AG04450 (cell line): ENCODE measurements at places on chromosomes 6 and 20.
A peak's percentile ranks its signal among the peaks of the same experiment; 100 is the strongest.

- no peak for DNase-seq
These were observed 4.5 kb downstream of the PI3 start for GRCh38 chr20:45179166-45179565.

- no peak for DNase-seq
These were observed 87.6 kb upstream of the GCM1 start for GRCh38 chr6:53236241-53236640.

DNA sequence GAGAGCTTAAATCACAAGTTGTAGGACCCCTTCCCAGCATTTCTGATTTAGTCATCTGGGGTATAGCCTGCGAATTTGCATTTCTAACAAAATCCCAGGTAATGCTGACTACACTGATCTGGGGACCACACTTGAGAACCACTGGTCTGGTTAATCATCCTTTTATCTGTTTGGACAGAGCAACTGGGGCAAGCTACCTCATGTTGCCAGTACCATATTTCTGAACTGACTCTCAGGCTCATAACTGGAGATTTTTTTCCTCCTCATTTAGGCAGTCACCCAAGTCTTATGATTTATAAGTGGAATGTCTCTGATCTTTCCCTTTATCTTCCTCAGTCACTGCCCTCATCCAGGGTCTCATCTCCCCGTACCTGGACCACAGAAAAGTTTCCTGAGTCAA is 12.0 kb upstream of the GTF3C6 start:
- no peak for DNase-seq

DNA sequence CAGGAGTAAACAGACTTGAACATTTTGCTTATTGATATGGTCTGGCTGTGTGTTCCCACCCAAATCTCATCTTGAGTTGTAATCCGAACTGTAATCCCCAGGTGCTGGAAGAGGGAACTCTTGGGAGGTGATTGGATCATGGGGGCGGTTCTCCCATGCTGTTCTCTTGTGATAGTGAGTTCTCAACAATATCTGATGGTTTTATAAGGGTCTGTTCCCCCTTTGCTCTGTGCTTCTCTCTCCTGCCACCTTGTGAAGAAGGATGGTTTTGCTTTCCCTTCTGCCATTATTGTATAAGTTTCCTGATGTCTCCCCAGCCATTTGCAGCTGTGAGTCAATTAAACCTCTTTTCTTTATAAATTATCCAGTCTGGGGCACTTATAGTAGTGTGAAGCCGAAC is 40.0 kb downstream of the MYLIP start:
- no peak for DNase-seq

DNA sequence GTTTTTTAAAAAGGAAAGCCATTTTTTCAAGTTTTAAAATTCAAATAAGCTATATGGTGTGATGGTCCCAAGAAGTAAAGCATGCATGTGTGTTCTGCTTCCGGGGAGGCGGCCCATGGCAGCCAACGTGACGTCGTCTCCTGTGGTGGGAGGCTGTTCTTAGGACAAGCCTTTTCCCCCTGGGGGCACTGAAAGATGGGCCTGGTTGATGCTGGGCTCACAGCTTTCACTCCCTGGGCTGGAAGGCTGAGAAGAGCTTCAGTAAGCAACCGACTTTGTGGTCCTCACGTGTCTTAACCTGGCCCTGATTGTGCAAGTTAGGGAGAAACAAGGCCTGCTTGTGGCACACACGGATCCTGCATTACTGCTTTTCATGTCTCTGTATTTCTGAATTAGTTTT is 84.1 kb downstream of the SMOC2 start:
- DNase-seq = no peak

- DNase-seq = peak; percentile 6
These were observed at the start of gene PTCHD4 for GRCh38 chr6:48111143-48111506. PTCHD4 (minus strand) TSS chr6:48111197; CDS start chr6:48068957, 42,240 bp downstream.

GRCh38 chr6:79430913-79431536 is 106.2 kb downstream of the LCA5 start:
- no peak for DNase-seq

- DNase-seq = no peak
These were observed 25.2 kb upstream of the RNF24 start for GRCh38 chr20:4040283-4041179.

- DNase-seq = no peak
These were observed 838 bp upstream of the NKX2-2 start for GRCh38 chr20:21514553-21515251.

- no peak for DNase-seq
These were observed 681 bp downstream of the SYCP2 start for GRCh38 chr20:59932616-59933295.

DNA sequence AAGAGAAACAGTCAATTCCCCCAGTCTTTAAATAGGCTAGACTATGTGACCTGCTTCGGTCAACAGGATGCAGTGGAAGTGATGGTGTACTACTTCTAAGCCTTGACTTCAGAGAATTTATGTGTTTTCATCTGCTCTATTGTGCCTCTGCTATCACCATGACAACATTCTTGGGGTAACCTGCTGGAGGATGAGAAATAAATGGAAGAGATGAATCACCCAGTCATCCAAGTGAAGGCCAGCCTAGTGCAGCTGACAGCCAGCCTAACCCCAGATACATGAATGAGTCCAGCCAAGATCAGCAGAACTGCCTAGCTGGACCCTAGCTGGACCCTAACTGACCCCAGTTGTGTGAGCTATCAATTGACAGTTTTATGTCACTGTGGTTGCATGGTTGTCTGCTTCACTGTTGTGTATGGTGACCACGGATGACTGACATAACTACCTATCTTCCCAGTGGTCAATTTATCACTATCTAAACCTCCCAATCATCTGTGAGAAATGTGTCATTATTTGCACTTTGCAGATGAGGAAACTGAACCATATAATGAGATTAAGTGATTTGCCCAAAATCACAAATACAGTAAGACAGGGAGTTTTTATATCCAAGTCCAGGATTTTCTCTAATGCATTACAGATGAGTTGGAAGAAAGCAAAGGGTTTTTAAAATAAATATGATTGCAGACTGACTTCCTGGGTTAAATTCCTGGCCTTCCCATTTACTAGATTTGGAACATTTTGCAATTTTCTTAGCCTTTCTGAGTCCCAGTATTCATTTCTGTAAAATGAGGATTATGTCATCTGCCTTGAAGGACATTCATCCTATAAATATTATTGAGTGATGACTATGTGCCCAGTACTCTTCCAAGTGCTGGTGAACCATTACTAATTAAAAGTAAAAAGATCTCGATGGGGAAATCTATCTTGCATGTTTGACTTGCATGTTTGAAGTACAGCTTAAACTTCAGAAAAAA is 136.4 kb upstream of the PLCB4 start:
- DNase-seq = no peak

- no peak for DNase-seq
These were observed 13.6 kb downstream of the PDE10A start for GRCh38 chr6:165649166-165650137.

DNA sequence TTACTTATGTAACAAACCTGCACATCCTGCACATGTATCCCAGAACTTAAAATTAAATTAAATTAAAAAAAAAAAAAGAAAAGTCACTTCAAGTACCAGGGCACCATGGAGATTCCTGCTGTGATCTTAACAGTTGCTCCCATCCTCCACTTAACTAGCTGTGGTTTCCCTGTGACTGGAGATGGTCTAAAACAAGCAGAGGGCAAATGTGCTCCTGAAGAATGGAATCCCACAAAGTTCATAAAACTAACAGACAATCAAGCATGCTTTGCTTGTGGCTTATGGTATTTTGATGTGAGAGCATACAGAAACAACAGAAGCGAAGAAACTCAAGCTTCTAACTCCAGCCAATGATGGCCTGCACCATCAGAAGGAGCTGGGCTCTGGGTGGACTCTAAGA is 153.6 kb upstream of the KCNK16 start:
- DNase-seq = no peak

DNA sequence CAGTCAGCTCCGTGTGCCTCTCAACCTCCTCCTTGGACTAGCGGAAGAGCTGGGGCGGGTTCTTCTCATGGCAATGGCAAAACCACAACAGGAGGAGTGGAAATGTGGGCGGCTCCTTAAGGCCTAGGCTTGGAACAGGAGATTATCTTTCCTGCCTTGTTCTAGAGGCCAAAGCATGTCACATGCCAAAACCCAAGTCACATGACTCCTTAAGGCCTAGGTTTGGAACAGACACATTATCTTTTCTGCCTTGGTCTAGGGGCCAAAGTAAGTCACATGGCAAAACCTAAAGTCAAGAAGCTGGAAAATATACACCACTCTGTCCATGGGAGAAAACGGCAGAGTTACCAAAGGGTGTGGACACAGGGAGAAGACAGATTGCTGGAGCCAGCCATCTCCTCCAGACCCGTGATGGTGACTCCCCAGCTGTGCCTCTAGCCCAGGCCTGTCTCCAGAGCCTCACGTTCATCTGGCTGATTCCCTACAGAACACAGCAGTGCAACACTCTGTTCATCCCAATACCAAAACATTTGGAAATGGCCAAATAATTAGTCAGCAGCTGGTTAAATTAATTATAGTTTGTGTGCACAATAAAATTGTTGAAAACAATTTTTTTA is 34.2 kb downstream of the ANKRD60 start:
- no peak for DNase-seq

DNA sequence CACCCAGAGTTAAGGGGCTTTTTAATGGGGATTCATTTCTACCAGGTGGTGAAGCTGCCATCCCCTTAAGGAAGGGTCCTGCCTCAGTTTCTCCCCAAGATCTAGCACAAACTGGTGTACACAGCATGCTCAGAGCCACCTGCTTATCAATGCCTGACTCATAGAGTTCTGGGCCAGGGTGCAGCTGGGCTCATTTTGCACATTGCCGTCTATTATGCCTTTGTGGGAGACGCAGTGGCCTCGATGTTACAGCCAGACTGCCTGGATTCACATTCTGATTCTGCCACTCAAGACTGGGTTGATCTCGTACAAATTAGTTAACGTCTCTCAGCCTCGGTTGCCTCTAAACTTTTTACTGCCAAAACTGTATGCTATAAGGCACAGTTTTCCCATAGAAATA is 365.7 kb downstream of the ZFAND3 start:
- no peak for DNase-seq

DNA sequence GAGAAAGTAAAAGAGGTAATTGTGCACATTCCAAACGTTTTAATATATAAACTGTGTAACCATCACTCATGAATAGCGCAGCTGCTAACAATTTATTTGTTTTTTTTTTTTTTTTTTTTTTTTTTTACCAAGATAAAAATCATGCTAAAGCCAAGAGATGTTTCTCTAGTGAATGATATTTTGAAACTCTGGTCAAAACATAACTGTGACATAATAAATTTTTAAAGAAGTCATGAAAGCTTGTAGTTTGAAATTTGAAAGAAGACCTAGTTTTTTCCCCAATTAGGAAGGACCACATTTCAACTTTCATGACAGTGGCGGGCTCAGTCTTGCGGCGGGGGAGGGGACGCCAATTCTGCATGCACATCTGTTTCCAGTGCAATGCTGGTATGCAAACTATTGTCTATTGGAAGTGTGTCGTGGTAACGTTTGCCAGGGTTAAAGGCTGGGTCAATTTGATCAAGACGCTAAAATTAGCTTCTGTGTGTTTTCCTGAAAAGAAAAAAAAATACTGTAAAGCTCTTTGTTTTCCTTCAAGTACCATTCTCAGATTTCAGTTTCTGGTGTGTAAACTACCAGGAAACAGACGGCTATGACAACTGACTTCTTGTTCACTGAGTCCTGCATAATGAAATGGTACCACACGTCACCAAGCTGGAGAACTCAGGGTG is 211.9 kb downstream of the FOXC1 start:
- DNase-seq = no peak

- DNase-seq = no peak
These were observed 149.5 kb upstream of the SASH1 start for GRCh38 chr6:148193063-148193680.
